GM23248 (cell line): ENCODE measurements at places on chromosomes 6 and 20. TPM values are rescaled to one million over a fixed set of nuclear protein-coding genes. Genes with fewer than 3 reads are reported as not detected.

Gene CLPSL1
- not detected in 2 replicates for total RNA-seq

Gene RPP40
- total RNA-seq = 16.2 and 29.3 TPM in 2 replicates

Gene EYA2
- 0.38 TPM in 1 of 2 replicates, not detected in the other for total RNA-seq

Gene GNMT
- not detected in 2 replicates for total RNA-seq

DNA sequence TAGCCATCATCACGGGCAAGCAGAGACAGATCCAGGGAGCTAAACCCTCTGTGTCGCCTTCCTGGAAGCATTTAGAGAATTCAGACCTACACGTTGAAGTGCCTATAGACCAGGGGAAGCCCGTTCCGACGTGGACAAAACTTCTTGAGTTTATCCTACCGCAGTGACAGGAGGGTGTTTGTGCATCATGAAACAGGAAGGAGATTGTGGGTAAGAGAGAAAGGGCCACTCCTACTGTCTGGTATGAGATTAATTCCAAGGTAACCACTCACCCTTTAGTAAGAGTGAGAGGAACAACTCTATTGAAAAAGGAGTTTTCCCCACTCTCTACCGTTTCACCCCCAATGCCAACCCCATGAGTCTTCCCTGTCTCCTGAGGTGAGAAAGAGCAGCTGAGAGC is 133.7 kb downstream of the TFAP2C start:
- no peak for DNase-seq

GRCh38 chr6:72916298-72916697 is 294.4 kb downstream of the KCNQ5 start:
- DNase-seq = no peak

DNA sequence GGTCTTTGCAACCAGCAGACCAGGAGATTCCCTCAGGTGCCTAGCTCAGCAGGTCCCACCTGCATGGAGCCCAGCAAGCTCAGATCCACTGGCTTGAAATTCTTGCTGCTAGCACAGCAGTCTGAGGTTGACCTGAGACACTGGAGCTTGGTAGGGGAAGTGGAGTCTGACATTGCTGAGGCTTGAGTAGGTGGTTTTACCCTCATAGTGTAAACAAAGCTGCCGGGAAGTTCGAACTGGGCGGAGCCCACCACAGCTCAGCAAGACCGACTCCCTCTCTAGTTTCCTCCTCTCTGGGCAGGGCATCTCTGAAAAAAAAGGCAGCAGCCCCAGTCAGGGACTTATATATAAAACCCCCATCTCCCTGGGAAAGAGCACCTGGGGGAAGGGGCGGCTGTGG is 34.3 kb downstream of the PRSS35 start:
- no peak for DNase-seq

DNA sequence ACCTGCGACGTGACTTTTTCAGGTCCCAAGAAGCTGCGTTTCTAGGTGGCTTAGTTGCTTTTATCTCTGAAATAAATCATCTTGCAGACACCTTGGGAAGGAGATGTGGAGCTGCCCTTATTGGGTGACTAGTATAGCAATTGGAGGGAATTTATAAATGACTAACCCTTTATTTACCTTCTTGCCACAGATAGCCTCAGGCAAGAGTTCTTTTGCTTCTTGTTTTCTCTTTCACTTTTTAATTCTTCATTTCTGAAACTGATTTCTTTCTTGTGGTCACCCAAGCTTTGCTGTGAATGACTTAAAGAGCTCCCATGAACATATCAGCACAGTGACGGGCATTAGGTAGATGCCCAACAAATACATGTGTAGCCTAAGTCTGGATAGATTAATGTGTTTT is 3.0 kb downstream of the ADGRF4 start:
- no peak for DNase-seq

DNA sequence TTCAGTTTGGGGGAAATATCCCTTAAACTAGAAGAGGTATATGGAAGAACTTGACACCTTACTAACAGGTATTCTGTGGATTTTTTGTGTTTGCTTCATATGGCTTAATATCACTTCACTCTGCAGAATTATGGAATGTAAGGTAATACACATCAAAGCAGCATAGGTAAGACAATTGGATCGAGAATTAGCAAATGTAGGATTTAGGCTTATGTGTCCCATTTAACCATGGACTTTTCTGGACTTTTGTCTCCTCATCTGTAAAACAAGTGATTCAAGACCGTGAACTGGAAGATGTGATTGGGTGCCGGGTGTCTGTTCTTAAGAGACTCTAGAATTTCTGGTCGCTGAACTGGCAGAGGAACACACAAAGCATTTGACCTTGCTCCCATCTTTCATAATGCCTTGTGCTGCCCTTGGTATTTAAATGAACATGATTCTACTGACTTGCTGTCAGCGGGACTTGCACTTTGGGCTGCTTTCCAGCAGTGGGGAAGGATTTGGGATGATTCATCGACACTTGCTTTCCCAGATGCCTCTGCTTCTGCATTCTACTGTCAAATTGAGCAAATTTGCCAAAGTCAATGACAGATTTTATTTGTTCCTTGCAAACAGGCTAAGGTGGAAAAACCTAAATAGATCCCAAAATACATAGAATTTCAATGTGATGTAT is 199.8 kb downstream of the PLCB1 start:
- DNase-seq = peak; percentile 71

- no peak for DNase-seq
These were observed 14.3 kb downstream of the TTBK1 start for GRCh38 chr6:43257367-43258145.

GRCh38 chr20:57257701-57258453 is 8.6 kb downstream of the BMP7 start:
- DNase-seq = no peak

DNA sequence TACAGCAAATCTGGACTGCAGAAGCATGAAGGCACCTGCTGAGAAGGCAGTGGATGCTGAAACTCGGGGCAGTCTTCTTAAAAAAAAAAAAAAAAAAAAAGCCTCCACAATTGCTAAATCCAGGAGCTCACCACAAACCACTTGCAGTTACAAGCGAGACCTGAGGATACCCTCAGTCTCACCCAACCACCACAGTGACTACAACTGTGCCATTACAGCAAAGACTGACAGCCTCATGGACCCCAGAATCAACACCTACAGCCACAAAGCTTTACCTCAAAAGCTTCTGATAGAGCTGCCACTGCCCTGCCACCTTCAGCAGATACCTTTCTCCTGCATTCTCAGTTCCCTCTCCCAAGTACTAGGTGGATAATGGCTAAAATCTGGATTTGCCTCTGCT is 9.0 kb downstream of the COL21A1 start:
- DNase-seq = no peak

DNA sequence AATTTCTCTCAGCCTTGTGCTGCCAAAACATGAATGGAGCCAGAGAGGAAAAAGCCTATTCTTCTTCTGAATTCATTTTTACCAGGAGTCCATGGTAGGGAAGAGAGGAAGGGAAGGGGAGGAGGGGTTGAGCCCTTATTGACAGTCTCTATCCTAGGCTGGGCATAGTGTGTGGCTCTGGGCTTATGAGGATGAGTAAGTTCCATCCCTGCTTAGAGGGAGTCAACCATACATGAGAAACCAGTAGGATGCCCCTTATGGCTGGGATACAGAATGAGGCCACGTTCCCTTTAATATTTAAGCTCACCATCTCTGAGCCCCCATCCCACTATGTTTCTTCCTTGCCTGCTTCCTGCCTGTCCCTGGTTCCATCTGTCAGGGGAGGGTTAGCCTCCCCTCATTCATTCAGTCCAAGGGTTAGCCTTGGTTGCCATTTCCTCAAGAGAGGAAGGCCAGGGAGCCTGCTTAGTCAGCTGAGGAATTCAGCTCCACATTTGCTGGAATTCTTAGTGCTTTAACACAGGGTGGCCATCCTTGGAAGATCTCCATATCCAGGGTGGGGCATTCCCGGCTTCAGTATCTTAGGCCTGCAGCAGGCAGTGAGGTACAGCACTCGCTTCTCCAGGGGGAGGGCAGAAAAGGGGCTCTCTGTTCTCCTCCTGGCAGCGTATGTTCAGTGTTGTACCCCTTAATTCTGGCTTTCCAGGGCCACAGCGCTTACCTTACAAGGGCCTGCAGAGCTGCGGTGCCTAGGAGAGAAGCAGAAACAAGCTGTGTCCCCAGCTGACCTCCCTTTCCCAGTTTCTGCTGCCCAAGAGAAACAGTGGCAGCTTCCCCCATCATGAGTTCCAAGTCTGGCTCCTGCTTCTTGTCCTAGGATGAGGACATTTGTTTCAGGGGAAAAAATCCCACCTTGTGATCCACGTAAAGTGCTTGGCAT is 12.5 kb downstream of the SIRT5 start:
- DNase-seq = peak; percentile 23
